ENCODE measurements at places on chromosomes 6 and 20.

GRCh38 chr6:140844167-140844566, 1288.6 kb upstream of the GJE1 start:
- DNase-seq, result no peak

- no peak for DNase-seq
Measured at GRCh38 chr20:62475772-62476055, at the start of gene GATA5. TSS of gene GATA5 (minus strand) at chr20:62475995. CDS start at chr20:62475521, 474 bp downstream.

- DNase-seq, result no peak
Measured at GRCh38 chr20:52476074-52476750, 284.6 kb upstream of the ZFP64 start.

GRCh38 chr20:32811886-32812285, 7.9 kb upstream of the MAPRE1 start:
- no peak for DNase-seq
